Spinal cord (tissue), 10 donors: ENCODE measurements at places on chromosomes 12 and 14. TPM values are rescaled to one million over a fixed set of nuclear protein-coding genes. Genes with fewer than 3 reads are reported as not detected.

DNA sequence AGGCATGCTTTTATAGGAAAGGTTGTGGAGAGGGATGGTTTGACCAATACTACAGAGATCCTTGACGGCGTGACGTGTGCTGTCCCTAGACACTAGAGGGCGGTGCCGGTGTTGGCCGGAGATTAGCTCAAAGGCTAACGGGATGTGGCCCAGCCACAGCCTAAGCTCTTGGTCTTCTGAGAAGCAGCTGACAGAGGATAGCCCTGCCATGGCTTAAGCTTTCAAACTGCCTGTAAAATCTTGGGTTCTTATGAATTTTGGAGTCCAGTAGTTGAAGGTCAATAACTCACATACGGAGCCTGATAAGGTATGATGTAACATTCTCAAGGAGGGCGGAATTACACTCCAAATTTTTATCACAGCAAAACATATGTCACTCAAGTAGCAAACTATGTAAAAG is 515.7 kb upstream of the ATXN7L3B start:
- H3K36me3 ChIP-seq: no peaks in the 10 kb centered on the region
- H3K27ac ChIP-seq: no peak overlapping the region
- no peak for DNase-seq
- no peak overlapping the region for H3K4me3 ChIP-seq
- no peaks in the 10 kb centered on the region for H3K27me3 ChIP-seq
- no peaks in the 10 kb centered on the region for H3K4me1 ChIP-seq

BCL11B gene
- total RNA-seq: 10.2 TPM

DNA sequence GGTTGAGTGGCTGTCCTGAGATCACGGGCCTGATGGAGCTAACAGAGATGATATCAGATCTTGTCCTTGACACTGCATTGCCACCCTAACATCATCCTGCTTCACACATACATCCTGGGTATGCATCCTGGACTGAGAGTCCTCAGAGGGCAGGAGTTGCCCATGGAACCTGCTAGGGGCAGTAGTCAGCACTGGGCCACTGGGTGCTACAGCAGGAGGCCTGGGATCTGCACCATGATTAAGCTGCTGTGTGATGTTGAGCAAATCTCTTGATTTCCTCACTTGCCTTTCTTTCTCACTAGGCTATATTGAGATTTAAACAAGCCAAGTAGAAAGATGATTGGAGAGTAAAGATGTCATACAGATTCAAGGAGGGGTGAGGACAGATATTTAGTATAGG is 22.1 kb upstream of the EIF4B start:
- H3K4me1 ChIP-seq: no peaks in the 10 kb centered on the region
- no peak overlapping the region for H3K4me3 ChIP-seq
- no peak overlapping the region for H3K27ac ChIP-seq
- H3K27me3 ChIP-seq: no peaks in the 10 kb centered on the region

GRCh38 chr14:106493962-106494823 is 967.8 kb downstream of the TMEM121 start:
- no peaks in the 10 kb centered on the region for H3K36me3 ChIP-seq
- no peaks in the 10 kb centered on the region for H3K4me1 ChIP-seq
- H3K27me3 ChIP-seq: no peaks in the 10 kb centered on the region
- H3K4me3 ChIP-seq: no peak overlapping the region
- H3K27ac ChIP-seq: no peak overlapping the region

GRCh38 chr14:52063052-52063462 is 5.8 kb downstream of the NID2 start:
- no peak for DNase-seq
- peaks cover 21% of the 10 kb centered on the region for H3K4me1 ChIP-seq
- no peaks in the 10 kb centered on the region for H3K36me3 ChIP-seq
- peaks cover 14% of the 10 kb centered on the region for H3K27me3 ChIP-seq

DNA sequence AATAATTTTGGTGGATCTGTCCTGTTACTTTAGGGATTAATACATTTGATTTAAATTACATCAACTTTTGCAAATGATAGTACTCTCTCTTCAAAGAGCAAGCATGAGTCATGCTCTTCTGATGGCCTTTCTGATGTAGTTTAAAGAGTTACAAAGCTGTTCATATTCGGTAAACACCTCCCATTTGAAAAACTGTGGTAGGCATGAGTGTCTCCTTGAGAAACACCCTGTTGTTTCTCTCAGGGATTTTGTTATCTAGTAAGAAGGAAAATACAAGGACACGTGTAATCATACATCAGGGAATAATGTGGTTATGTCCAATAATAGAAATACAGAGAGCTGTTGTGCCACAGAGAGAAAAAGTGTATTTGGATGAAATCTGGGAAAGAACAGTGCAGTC is 53.3 kb upstream of the E2F7 start:
- no peak overlapping the region for H3K4me3 ChIP-seq
- DNase-seq: no peak
- no peaks in the 10 kb centered on the region for H3K36me3 ChIP-seq
- H3K27me3 ChIP-seq: no peaks in the 10 kb centered on the region
- H3K27ac ChIP-seq: no peak overlapping the region

GRCh38 chr14:54931598-54932340 is 29.1 kb upstream of the GCH1 start:
- no peak for DNase-seq
- H3K27ac ChIP-seq: no peak overlapping the region
- no peaks in the 10 kb centered on the region for H3K36me3 ChIP-seq
- no peaks in the 10 kb centered on the region for H3K4me1 ChIP-seq
- no peaks in the 10 kb centered on the region for H3K27me3 ChIP-seq
- no peak overlapping the region for H3K4me3 ChIP-seq
